ENCODE measurements at places on chromosomes 6 and 20.

DNA sequence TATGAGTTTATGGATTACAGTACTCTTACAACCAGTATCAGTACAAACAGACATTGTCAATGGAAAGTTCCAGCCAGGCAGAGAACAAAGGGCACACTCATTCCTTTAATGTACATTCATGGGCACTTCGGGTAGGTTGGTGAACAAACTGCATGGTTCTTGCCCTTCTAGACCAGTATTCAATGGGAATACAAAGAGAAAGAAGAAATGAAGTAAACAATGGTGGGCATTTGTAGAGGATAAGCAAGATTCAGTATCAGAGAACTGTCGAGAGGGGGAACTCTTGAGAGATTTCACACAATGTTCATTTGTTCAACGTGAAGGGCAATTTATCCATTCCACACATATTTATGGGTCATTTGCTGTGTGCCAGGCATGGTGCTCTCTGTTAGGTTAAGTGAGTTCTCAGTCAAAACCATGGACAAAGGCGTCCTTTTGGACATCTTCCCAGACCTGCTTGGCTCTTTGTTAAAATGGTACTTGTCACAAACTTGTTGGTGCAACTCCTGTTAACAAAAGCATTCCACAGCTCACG, 714.8 kb downstream of the DHX35 start:
- peak; percentile 13 for DNase-seq

- no peak for DNase-seq
Measured at GRCh38 chr6:153207617-153208016, 76.5 kb upstream of the RGS17 start.

- no peak for DNase-seq
Measured at GRCh38 chr6:32935551-32936238, 5.1 kb downstream of the HLA-DMB start.

DNA sequence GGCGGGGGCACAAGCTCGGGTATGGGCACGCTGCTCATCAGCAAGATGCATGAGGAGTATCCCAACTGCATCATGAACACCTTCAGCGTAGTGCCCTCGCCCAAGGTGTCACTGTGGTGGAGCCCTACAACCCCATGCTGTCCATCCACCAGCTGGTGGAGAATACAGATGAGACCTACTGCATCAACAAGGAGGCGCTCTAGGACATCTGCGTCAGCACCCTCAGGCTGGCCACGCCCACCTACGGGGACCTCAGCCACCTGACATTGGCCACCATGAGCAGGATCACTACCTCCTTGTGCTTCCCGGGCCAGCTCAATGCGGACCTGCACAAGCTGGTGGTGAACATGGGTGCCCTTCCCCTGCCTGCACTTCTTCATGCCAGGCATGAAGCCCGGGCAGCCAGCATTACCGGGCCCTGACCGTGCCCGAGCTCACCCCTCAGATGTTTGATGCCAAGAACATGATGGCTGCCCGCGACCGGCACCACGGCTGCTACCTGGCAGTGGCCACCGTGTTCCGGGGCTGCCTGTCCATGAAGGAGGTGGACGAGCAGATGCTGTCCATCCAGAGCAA, 12.8 kb downstream of the GABRR2 start:
- DNase-seq: no peak

DNA sequence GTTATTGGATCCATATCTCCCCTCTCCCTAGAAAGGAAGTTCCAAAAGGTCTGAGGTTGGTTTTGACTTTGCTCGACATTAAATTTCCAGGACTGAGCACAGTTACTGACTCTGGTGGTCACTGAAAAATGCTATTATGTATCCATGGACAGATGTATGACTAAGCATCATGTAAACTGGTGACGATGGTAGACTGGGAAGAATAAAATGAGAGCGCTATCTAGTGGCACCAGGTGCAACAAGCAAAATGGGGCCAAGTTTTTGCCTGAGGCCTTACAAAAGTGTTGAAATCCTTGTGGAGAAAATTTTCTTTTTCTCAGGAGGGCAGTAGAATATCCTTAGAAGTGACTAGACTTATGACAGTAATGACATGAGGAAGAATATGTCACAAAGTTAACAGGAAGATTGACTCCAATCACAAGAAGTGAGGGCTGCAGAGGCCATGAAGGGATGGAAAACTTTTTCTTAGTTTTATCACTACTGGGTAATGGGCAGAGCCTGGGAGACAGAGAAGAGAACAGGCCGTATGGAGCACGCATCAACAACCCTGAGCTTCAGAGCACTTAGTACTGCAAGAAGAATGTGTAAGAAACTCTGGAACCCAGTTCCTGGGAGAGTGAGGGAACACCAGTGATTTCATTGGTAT, 88.9 kb upstream of the ELOVL5 start:
- peak; percentile 86 for DNase-seq

GRCh38 chr6:157169656-157170055, 153.7 kb downstream of the TMEM242 start:
- no peak for DNase-seq

DNA sequence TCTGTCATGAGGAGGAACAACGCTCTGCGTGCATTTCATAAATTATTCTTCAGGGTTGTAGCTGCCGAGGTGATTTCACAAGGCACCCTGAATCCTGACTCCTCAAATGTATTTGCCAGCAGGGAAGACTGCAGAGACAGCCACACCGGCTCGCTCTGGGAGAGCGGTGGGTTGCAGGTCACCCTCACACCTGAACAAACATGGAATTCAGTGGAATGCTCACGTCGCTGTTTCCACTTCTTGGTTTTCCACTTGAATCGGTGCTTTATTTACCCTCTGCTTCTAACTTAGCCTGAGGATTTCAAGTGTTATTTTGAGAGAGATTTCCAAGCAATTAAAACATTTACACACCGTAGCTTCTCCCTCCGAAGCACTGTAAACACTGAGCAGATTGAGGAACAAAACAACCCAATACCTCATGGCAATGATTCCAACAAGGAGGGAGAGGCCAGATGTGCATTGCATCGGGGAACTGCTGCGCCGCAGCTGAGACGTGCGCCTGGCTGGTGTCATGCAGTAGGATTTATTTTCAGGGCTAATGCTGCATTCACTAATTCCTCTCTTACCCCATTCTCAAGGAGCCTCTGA, 59.5 kb upstream of the GGTLC1 start:
- DNase-seq: no peak

DNA sequence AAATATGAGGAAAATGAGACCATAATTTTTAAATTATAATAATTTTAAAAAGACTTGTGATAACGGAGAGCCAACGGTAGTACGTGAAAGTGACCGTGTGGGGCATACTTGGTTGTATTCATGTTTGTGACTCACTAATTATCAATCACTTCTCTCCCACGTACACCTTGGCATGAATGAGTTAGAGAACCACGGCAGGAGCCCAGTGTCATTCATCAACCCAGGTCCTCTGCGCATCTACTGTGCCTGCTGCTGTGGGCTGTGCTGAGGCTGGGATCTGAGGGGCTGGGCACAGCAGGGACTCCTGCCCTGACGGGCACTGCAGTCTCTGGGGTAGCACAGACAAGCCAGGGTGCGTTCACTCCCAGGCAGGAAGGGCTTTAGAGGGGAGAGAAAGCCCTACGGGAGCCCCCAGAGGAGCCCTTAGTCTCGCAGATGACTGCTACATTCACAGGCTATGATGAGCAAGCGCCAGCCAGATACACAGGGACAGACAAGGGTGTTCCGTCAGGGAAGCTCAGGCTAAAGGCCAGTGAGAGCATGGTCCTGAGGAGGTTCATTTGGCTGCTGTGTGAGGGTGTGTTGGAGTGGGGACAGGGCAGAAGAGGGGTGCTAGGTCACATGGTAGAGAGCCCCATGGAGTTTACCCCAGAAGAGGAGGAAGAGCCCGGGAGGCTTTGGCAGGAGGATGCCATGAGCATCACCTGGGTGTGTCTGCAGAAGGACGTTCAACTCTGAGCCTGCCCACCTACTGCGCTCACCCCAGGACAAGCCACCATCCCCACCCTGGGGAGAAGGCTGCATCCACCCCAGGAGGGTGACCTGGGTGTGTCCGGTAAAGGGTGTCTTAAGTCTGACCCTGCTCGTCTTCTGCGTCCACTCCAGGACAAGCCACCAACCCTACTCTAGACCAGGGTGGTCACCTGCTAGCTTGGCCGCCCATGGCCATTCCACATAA, 8.2 kb upstream of the RPS6KA2 start:
- no peak for DNase-seq

DNA sequence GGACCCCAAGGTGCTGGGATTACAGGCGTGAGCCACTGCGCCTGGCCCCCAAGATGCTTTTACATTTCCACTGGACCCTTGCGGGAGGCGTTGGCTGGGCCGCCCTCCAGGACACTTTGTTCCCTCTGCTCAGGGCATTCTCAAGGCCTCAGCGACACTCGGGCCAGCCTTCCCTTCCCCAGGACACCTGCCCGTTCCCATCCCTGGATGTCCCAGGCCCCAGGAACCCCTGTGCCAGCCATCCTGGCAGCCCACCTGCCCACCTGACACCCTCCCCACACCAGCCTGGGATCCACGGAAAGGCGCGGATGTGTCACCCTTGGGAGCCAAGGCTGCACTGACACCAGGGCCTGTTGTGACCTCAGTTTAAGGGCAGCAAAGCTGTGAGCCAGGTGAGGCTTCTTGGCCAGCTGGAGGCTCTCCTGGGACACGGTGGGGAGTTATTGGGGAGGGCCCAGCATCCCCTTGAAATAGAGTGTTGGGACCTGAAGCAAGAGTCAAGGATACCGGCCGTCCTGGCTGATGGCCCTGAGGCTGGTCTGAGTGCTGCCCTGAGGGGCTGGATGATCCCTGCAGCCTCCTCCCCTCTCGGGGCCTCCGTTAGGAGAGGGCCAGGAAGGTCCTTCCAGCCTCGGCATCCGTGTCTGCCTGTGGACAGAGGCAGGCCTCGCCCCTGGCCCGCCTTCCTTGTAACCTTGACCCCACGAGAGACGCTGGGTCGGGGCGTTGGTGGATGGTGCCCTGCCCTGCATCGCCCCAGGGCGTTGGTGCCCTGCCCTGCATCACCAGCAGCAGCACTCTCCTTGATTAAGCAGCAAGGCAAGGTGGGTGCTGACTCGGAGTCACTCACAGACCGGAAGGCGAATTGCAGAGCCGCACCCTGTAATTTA, 84.2 kb upstream of the BHLHE23 start:
- DNase-seq: no peak

- DNase-seq: peak; percentile 90
Measured at GRCh38 chr6:116008470-116009243, 52.0 kb downstream of the FRK start.

DNA sequence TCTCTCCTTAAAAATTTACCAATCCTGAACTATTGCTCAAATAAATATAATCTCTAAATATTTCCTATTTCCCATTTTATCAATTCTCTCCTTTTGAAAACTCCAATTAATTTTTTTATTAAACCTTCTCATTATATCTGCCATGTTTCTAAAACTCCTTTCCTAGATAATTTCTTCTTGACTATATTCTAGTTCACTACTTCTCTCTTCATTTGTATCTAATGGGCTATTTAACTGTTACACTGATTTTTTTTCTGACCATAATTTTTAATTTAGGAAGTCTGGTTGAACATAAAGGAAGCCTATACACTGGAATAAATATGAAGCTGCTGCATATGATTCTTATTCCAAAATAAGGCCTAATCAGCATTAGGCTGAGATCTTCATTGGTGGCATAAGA, 96.3 kb upstream of the PLN start:
- no peak for DNase-seq

GRCh38 chr6:51349857-51350256, 531.2 kb downstream of the TFAP2B start:
- no peak for DNase-seq

GRCh38 chr20:10806539-10806938, 132.7 kb upstream of the JAG1 start:
- no peak for DNase-seq

GRCh38 chr6:2737885-2738284, 12.8 kb downstream of the MYLK4 start:
- no peak for DNase-seq

DNA sequence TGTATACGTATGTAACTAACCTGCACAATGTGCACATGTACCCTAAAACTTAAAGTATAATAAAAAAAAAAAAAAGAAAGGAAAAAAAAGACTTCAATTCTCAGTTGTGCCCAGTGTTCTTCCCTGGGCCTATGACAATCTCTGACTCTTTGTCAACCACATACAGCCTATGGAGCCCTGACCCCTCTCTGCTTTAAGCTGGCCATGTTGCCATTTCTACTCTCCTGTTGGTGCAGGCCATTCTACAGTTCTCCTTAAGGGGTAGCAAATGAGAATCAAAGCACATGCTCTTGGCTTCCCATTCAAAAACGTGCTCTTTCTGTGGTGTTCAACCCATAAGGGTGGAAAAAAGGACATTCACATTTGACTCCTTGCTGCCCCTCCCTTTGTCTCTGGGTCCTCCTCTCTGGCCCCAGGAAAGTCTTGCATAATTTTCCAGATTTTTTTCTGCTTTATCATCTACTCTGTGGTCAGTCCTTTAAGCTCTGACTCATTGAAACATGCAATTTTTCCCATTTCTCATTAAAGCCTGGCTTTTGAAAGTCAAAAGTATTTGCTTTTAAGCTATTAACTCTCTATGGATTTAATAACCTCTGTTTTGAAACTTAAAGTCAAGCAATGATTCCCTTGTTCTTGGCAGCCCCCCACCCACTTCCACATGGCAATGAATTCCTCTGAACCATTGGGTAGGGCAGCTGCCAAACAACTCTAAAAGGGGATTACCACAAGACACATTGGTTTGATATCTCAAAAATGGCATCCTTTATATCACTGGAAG, 208.6 kb upstream of the MCHR2 start:
- peak; percentile 96 for DNase-seq

DNA sequence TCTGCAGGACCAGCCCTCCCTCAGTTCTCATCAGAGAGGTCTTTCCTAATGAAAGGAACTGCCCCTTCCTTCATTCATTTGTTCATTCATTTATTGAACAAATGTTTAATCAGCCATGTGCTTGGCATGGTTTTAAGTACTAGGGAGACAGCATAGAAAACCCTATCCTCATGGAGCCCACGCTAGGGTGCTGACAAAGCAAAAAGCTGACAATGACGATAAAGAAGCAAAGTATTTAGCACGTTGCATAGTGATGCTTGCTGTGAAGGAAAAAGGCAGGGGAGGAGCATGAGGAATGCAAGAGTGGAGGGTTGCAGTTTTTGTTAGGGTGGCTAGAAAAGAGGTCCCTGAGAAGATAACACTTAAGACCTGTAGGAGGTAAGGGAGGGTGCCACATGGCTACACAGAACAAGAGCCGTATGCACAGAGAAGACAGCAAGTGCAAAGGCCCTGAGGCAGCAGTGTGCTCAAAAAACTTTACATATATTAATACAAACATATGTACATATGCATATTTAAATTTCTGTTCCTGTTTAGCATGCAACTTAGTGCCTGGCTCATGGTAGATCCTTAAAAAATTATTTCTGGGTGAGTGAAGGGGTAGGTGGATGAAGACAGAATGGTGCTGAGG, 98.9 kb downstream of the EYA2 start:
- no peak for DNase-seq

Data from astrocyte of the spinal cord (primary cell).